ENCODE measurements at places on chromosomes 1 and 21. TPM values are rescaled to one million over a fixed set of nuclear protein-coding genes. Genes with fewer than 3 reads are reported as not detected.

DNA sequence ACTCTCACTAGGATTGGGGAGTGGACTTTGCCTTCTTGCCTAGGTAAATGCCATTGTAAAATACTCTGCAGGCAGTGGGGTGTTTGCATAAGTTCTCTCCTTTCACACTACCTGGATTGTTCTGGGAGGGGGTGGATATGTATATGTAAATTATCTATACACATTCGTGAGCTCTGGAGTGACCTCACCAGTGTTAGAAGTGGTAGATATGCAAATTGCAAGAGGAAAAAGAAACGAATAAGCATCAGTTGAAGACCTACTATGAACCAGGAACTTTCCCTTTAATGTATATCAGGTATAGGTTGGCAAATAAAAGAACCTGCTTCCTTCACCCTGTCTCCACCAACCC lies 1.5 kb upstream of the ARHGEF11 start:
- no peak for DNase-seq

DNA sequence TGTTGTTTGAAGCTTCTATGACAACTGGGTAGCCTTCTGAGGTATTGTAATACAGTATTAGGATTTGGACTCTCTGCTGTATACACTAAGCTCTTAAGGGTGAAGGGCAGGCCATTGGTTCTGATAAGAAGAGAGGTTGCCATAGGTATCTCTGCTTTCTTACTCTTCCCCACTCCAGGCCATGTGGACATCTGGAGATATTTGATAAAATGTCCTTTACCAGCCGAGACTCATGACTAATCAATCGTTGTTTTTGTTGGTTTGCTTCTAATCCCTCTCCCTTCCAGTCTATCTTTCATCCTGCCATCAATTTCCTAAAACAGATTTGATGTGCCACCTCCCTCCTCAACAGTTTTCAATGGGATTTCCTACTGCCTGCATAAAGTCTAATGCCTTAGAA lies 64.6 kb upstream of the WDR26 start:
- DNase-seq = no peak

- DNase-seq = no peak
These were observed 32.1 kb downstream of the USP48 start for GRCh38 chr1:21750841-21751240.

The NEGR1 gene
- 7.6 TPM for total RNA-seq

DNA sequence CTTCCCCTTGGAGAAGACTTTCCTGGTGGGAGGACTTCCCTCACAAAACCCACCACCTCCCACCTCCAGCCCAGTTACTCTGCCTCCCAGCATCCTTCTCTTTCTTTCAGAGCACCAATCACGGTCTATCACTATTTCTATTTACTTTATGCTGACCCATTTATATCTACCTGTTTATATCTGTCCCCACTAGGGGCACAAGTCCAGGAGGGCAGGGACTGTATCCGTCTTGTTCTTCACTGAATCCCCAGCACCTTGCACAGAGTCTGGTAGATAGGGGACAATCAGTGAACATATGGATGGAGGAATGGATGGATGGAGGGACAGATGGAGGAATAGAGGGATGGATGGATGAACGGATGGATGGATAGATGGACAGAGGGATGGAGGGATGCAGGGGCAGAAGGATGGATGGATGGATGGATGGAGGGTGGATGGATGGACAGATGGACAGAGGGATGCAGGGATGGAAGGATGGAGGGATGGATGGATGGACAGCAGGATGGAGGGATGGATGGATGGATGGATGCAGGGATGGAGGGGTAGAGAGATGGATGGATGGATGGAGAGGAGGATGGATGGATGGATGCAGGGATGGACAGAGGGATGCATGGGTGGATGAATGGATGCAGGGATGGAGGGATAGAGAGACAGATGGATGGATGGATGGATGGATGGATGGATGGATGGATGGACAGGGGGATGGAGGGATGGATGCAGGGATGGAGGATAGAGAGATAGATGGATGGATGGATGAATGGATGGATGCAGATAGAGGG lies 5.5 kb downstream of the C1QB start:
- DNase-seq = no peak

The CACNA1S gene
- total RNA-seq = not detected

- DNase-seq = no peak
These were observed 195.8 kb upstream of the JUN start for GRCh38 chr1:58979677-58980076.

The AQP10 gene
- total RNA-seq = 0.27 TPM

DNA sequence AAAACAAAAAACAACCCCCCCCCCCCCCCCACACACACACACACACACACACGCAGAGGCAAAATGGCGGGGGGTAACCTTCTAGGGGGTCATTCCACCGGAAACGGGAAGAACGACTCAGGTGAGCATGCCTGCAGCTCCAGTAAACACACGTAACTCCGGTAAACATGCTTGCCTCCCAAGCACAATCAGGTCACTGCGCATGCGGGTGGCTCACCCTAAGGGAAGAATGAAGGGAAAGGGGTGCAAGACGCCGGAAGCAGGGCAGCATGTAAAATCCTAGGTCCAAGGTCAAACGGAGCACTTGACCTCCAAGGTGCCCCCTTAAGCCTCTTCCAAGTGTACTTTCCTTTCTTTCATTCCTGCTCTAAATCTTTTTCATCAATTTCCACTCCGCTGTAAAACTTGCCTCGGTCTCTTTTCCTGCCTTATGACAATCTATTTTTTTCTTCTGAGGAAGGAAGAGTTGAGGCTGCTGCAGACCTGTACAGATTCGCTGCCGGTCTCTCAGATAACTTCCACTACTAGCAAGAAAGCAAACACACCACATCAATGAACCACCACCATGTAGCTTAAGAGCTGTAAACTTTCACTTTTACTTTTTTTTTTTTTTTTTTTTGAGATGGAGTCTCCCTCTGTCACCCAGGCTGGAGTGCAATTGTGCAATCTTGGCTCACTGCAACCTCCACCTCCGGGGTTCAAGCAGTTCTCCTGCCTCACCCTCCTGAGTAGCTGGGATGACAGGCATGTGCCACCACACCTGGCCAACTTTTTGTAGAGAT lies 21.0 kb upstream of the CBR3 start:
- DNase-seq = peak; percentile 47

DNA sequence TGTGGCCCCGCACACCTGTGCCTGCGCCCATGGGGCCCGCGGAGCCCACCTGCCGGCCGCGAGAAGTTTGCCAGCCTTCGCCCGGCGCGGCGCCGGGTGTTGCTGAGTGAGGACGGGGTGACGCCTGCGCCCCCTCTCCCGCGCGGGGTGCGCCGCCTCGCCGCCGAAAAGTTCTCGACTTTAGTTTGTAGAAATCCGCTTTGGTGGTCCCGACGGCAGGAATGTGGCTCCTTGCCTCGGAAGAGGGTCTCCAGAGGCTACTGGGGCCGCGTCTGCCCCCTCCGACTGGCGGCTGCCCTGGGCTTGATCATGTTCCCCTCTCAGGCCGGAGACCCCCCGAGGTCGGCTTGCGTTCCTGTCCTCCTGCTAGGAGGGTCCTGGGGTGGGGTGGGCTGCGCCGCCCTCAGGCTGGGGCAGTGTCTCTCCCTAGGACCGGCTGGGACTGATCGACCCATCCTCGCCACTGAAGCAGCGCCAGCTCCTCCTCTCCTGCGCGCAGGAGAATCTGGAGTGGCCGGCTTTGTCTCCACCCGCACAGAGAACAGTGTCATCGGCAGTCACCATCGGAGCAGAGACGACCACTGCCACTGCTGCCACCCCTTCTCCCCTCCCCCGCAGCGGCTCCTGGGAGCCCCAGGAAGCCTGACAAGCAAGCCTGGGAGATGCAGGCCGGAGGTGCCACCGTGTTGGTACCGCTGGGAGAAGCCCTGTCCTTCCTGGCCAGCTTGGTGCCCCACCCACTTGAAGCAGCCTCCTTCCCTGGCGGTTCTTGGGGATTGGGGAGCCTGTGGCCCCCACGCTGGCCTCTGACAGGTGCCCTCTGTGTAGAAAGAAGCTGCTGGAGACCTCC lies 553 bp upstream of the SLC30A2 start:
- DNase-seq = no peak

DNA sequence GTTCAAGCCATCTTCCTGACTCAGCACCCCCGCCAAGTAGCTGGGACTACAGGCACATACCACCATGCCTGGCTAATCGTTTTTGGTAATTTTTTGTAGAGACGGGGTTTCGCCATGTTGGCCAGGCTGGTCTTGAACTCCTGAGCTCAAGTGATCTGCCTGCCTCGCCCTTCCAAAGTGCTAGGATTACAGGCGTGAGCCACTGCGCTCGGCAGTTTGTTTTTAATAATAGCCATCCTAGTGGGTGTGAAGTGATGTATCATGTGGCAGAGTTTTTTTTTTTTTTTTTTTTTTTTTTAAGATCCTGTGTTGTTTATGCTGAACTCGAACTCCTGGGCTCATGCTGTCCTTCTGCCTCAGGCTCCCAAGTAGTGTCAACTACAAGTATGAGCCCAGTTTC lies 51.8 kb downstream of the SPEN start:
- no peak for DNase-seq

The NMNAT1 gene
- 7.2 TPM for total RNA-seq

DNA sequence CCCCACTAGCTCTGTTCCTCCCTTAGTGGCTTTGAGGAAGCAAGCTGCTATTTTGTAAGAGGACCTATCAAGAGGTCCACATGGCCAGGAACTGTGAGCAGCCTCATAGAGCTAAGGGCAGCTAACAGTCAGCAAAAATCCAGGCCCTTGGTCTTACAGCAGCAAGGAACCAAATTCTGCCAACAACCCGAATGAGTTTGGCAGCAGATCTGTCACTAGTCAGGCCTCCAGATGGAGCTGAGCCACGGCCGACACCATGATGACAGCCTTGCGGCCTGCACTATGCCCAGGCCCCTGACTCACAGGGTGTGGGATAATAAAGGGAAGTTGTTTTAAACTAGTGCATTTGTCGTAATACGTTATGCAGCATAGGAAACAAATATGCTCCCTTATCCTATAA lies 28.0 kb upstream of the H3-3A start:
- DNase-seq = peak; percentile 68

- no peak for DNase-seq
These were observed 318.6 kb upstream of the TMPRSS15 start for GRCh38 chr21:18722193-18722592.

GRCh38 chr1:40971966-40972365 lies 7.5 kb upstream of the CTPS1 start:
- DNase-seq = no peak

Data from prostate gland (tissue), 2 donors.